Heart left ventricle (tissue), 16 donors: ENCODE measurements at places on chromosomes 5 and 9.

GRCh38 chr5:35780236-35780635, 76.5 kb upstream of the IL7R start:
- no peak for DNase-seq

GRCh38 chr9:112496074-112496722, 9.6 kb downstream of the KIAA1958 start:
- DNase-seq, result no peak

DNA sequence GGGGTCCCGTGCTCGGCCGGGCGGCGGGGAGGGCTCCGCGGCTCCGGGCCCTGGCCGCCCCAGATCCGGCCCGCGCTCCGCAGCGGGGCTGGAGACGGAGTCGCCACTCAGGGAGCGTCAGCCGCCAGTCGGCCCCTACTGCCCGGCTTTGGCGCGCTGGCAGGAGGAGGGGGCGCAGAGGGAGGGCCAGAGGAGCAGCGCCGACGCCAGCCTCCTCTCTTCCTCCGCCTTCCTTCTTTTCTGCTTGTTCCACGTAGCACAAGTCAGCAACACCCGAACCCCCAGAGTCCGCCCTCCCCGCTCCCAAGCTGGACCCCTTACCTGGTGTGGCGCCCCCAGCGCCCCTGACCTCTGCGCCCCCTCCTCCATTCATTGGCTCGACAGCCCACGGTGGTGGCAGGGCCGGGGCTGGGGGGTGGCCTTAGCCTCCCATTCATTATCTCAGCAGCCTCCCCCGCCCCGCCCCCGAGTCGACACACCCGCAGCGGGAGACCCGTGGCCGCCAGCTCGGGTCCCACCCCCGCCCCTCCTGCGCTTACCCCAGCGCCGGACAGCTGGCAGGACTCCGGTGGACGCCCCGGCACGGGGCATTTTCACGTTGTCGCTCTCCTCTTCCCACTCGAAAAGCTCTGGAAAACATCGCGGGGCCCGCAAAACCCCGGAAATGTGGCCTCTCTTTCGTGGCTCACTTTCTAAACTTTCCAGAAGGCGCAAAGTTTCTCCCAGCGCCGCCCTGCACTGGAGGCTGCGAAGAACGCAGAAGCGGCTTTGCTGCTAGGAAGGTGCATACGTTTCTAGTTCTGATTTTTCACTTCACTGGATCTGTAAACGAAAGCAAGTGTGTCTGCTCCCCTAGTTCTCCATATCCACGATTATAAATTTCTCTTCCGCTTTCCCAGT, at the start of gene LPAR1:
Gene LPAR1 (minus strand): TSS at position 140 of the 900 bp plus-strand sequence. CDS start 66,353 bp downstream, outside the sequence.
- peak; percentile 51 for DNase-seq

DNA sequence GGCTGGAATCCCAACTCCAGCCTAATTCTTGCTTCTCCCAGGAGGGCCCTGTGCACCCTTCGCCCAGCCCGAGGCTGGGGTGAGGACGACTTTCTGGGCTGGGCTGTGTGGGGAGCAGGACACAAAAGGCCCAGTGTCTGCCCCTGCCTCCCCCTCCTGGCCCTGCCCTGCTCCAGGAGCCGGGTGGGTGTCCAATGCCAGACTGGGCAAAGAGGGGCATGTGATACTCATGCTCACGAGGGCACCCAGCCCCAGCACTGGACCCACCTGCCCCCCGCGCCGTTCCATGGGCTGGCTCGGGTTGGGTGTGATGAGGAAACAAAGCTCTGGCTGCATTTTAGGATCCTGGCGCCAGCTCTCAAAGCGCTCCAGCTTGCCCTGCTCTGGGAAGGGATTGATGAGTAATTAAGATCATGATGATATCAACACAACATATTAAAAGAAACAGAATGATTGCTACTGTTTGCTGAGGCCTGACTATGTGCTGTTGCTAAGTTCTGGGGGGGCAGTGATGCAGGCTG, 30.7 kb downstream of the LHX2 start:
- no peak for DNase-seq

DNA sequence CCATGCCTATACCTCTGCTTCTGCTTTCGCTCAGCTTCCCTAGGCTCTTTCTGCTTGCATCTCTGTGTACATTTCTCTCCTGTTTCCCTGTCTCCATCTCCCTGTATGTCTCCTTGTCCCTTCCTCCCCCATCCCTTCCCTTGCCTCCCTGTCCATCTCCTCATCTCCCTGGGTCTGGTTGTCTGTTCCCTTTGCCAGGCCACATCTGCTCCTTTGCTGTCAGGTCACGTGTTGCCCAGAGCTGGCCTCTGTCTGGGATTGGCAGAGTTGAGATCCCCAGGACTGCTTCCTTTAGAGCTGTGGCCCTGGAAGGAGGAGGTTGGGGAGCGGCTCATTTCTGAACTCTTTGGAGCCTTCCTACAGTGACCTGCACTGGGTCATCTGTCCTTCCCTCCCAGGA, 31.8 kb upstream of the PTGS1 start:
- no peak for DNase-seq

GRCh38 chr5:169637549-169638121, 560 bp downstream of the DOCK2 start:
- DNase-seq, result no peak

DNA sequence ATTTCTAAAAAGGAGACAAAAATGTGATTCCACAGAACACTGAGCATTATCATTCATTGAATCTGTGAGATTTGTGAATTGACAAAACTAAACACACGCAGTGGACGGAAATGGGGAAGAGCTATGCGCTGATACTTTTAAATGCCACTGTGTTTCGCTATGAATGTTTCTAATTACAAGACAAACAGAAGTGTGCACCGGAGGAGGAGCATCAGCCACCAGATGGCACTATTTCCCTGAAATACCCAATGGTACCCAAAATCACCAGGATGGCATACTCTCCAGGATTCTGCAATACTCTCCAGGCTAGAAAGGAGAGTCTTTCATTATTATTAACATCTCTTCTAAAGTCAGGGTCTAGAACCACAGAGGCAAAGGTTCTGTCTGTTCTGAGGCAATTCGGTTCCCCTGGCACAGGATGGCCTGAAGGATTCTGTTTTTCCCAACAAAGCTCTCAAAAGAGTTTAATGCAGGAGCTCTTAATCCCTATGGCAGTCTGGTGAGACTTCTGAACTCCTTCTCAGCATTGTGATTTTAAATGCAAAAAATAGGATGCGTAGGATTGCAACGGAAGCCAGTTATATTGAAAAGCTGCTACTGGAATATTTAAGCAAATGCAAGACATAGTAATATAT, 13.8 kb upstream of the PUM3 start:
- peak; percentile 33 for DNase-seq
